ENCODE measurements at places on chromosomes 11 and 22.

DNA sequence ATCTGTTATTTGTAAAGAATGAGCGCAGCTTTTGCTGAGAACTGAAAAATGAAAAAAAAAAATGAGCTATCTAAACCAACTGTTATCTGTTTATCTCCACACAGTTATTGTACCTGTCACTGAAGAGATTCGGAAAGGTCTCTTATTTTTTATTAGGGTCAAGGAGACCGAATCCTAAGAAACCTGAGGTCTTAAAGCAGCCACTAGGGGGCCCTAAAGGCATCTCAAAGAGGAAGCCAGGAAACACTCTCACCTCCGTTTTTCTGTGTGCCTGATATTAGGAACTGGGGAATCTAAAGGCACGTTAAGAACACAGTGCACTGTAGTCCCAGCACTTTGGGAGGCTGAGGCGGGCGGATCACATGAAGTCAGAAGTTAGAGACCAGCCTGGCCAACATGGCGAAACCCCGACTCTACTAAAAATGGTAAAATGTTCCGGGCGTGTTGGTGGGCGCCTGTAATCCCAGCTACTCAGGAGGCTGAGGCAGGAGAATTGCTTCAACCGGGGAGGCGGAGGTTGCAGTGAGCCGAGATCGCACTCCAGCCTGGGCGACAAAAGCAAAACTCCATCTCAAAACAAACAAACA, 3.5 kb upstream of the LARGE1 start:
- no peak for DNase-seq

DNA sequence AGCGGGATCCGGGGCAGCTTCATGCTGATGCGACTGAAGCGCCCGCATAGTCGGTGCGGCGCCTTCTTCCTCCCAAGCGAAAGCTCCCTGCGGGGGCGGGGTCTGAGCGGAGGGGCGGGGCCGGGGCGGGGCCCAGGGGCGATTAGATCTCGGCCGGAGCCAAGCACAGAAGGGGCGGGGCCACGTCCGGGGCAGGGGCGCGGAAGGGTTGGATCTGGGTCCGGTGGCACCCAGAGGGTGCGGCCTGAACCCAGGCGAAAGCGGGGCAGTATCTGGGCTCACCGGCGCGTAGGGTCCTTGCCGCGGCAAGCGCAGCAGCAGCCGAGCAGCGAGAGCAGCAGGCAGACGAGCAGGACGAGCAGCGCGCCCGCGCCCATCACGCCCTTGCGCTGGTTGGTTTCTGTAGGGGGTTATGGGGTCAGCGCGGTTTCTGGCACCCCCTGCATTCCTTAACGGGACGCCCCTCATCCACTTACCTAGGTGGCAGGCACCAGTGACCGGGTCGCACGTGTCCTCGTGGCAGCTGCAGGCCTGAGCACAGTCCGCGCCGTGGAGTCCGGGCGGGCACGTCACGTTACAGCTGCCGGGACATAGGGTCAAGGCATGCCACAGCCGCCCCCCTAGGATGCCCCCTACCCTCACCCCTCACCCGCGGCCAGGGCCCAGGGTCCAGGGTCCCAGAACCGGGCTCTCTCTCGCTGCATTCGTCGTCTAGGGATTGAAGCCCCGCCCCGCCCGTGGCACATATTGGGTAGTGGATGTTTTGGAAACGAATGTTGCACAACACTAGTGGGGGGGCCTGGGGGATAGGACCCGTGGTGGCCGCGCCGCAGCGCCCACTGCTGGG, 8.1 kb downstream of the SCARF2 start:
- peak; percentile 83 for DNase-seq

DNA sequence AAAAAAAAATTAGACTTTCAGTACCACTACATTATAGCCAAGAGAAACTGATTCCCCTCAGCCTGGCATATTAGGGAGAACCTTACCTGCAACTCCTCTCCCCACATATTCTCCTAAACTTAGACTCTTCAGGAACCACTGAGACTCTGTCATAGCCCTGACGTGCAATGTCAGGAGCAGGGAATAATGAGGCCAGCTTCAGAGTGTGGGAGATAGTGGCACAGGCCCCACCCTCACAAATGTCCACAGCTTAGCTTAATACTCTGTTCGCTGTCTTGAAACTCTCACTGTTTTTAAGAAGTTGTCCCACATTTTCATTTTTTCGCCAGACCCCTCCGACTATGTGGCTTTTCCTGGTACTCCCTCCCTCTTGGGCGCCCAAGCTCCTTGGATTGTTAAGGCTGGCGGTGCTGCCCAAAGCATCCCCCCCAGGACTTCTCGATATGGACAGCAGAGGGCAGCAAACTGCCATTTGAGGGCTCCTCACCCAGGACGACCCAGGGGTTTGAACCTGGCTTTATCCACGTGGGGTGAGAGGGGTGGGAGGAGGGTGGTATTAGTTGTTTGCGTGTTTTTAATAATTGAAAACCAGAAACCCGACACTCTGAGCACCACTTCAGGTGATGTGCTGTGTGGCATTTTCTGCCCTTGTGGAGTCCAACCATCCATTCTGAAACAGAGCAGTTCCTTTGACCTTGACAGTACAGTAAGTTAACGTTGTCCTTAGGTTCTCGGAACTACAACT, 45.2 kb upstream of the RASSF10 start:
- peak; percentile 58 for DNase-seq

DNA sequence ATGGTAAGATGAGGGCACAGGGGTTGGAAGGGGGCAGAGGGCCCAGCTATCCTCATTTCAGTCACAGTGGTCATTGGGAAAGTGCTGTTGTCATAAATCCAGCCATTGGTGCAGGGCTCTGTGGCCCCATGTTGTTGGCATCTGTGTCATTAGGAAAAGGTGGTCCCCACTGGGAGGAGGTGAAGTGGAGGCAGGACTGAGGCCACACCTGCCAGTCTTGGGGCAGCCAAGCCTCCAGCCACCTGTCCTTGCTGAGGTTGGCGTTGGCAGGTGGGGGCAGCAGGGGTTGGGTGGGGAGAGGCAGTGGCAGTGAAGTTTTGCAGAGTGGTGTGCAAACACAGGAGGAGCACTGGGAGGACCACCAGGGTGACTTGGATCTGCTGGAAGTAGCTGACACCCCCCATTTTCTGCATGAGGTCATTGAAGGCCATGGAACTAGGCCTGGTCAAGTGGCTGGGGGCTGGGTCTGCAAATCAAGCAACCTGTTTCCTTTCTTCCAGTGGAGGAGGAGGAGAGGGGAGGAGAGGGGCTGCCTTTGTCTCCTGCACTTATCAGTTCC, 25.3 kb downstream of the SLC22A6 start:
- DNase-seq: no peak

DNA sequence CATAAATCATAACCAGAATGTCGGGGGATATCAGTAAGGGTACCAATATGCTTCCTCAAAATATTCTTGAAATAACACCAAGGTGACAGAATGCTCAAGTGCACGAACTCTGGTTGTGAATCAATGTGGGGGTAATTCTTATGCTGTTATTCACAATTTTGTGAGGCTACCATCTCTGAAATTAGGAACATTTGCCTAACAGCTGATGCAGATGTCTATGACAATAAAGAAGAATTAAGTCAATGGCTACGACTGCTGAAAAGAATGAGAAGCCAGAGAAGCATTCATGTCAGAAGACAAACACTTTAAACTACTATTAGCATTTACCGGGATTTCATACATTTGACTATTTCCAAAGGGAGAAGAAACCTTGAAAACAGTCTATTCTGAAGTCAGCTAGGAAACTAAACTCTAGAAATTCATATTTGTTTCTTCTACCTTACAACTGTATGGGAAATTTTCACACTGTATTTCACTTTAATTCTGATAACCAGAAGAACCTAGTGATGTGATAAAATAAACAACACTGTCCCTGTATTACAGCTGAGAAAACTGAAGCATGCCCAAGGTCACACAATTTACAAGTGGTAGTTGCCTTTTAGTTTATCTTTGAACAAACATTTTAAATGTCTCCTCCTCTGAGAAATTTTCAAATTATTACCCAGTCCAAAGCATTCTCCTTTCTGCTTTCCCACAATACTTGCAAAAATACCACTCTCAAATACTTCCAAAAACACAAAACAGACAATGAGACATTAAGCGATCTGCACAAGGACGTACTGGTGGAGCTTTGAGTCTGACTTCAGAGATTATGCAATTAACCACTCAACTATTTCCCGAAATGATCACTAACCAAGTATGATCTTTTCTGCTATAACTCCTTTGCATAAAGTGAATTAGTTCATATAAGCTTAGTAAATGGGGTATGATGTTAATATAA, 18.0 kb upstream of the ARHGAP32 start:
- DNase-seq: no peak

DNA sequence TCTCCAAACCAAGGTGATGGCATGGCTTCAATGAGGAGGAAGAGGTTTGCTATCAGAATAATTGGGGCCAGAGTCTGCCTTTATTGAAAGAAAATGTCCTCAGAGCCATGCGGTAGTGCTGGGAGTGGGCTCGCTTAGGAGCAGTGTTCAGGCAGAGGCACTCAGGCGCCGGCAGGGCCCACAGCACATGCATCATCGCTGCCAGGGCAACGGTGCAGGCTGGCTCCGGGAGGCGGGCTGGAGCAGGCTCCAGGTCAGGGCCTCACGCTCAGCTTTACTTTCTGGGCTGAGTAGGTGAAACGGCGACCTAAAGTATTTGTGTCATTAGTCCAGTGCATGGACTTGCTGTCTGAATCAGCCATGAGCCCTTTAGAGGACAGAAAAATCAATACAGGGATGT, 169.9 kb upstream of the CCDC90B start:
- no peak for DNase-seq

DNA sequence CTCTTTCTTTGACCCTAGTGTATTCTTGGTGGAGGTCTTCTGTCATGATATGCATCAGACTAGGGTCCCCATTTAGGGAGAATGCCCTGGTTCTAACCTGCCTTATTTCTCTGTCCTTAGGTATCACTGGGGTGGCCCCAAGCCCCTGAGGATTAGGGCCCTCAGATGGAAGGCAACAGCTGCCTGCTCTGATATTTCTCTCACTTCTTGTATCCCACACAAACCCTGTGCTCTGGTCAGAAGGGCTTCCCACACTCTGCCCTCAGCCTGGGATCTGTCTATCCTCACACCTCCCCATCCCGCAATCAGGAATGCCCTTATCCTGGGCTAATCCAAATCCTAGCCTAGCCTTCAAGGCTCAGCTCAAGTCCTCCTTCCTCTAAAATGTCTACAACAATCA, 75.5 kb downstream of the KCNC1 start:
- DNase-seq: no peak

DNA sequence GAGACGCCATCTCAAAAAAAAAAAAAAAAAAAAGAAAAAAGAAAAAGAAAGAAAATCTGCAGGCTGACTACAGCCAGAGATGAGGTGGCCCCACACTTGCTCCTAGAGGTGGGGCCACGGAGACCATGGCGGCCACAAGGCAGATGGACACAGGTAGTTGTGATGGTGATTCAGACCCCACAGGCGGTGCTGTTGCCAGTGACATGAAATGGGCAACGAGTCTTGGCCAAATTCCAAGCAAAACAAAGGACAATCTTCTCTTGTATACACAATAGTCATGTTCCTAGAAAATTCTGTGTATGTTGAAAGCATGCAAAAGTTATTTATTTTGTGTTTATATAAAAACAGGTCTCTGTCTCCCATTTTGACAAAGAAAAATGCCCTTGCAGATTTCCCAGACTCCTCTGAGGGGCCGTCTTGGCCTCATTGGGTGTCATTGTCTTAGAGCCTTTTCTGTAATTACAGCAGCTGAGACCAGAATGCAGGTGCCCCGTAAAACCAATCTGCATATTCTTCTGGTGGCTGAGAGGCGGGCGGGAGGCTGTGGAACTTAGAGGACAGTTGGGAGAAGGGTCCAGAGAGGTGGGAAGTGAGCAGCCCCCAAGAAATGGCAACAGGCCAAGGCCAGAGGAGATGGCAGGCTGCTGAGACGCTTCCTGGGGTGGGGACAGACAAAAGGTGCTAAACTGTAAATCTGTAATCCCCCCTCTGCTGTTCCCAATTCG, 22.5 kb upstream of the DAGLA start:
- DNase-seq: no peak

GRCh38 chr11:72998676-72999075, 143.4 kb downstream of the FCHSD2 start:
- DNase-seq: no peak

GRCh38 chr11:82043316-82043715, 690.3 kb downstream of the FAM181B start:
- no peak for DNase-seq

DNA sequence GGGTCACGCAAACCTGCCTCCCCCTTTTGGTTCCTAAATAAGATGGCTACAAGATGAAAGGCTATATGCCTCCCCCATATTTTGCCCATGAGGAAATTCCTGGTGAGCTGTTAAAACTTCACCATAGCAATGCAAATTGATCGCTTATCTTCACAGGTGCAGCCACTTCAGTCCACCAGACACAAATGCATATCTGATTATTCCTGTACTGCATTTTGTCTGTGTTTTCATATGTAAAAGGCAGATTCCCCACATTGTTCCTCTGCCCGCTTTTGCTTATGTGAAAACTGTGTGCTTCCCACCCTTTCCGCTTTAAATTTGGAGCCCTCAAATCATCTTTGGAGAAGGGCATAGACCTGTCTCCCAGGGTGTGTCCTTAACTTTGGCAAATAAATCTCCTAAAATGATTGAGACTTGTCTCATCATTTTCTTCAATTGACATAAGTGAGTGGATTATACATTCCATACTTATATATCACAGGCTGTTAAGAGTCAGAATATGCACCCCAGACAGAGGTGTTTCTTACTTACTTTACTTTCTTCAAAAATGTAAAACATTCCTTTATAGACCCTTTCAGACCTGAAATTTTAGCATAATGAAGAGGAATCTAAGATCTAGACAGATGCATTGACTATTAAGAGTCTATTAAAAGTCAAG, 116.4 kb downstream of the CASP12 start:
- no peak for DNase-seq

- peak; percentile 34 for DNase-seq
These were observed 432 bp downstream of the TNKS1BP1 start for GRCh38 chr11:57324154-57324885.

GRCh38 chr11:6200975-6201374, 2.0 kb downstream of the OR52W1 start:
- DNase-seq: no peak

Data from activated T-cell treated with anti-CD3 and anti-CD28 coated beads, Interleukin-2, amount 50 U/mL, for 1 hour (primary cell).